ENCODE measurements at places on chromosomes 7 and 10. TPM values are rescaled to one million over a fixed set of nuclear protein-coding genes. Genes with fewer than 3 reads are reported as not detected.
A peak's percentile ranks its signal among the peaks of the same experiment; 100 is the strongest.

DNA sequence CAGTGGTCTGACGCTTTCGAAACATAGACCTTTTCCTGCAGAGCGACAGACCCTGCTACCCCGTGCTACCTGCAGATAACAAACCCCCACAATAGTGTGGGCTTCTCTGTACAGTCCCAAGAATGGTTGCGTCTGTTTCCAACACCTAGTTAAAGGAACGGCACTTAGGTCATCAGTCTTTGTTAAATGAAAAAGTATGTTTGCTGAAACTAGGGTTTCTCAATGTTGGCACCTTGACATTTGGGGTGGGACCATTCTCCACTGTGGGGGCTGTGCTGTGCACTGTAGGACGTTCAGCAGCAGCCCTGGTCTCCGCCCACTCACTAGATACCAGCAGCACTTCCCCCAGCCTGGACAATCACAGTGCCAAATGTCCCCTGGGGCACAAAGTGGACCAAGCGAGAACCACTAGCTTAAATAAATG lies 13.7 kb downstream of the TECTB start:
- DNase-seq = no peak
- H3K27me3 ChIP-seq = no peaks in the 10 kb centered on the region
- H3K27ac ChIP-seq = no peak overlapping the region
- H3K4me1 ChIP-seq = peaks cover 24% of the 10 kb centered on the region

DNA sequence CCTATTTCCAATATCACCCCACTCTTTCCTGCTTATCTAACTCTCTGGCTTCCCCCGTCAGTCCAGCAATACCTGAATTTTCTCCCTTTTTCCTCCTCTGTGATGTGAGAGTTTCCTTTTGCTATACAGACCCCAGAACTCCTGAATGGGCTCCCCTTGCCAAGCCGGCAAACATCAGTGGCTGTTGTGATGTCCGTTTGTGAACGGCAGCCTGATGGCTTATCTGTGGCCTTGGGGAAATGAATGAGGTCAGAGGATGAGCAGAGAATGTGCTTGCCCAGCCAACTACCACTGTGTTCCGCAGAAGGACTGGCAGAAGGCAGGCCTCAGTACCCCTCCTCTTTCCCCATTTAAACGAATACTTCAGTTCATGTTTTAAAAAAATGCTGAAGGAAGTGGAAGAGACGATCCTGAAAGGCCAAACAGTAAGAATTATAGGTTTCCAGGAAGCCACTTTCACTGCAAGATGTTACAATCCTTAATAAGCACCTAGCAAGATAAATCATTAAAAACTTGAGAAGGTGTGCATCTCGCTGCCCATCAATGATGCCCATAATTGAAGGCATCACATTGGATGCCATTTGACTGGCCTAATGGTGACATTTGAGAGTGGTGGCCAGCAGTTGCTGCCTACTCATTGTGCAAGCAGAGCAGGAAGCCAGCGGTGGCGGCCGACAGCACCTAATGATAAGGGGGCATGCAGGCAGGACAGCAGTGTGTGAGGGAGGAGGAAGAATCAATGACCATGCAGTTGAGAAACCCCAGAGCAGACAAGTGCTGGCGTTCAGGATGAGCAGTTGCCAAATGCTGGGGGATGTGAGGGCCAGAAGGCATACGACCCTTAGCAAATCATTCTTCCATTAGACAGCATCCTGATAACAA lies 31.5 kb downstream of the SLC18A2 start:
- H3K27ac ChIP-seq = no peak overlapping the region
- peaks cover 3% of the 10 kb centered on the region for H3K36me3 ChIP-seq
- H3K4me3 ChIP-seq = peak overlapping the region; percentile 7
- no peaks in the 10 kb centered on the region for H3K4me1 ChIP-seq
- H3K27me3 ChIP-seq = no peaks in the 10 kb centered on the region

GRCh38 chr10:13056456-13057077 lies 43.4 kb upstream of the OPTN start:
- H3K27ac ChIP-seq = no peak overlapping the region
- no peaks in the 10 kb centered on the region for H3K27me3 ChIP-seq
- H3K36me3 ChIP-seq = no peaks in the 10 kb centered on the region
- no peak for DNase-seq
- no peaks in the 10 kb centered on the region for H3K4me1 ChIP-seq

DNA sequence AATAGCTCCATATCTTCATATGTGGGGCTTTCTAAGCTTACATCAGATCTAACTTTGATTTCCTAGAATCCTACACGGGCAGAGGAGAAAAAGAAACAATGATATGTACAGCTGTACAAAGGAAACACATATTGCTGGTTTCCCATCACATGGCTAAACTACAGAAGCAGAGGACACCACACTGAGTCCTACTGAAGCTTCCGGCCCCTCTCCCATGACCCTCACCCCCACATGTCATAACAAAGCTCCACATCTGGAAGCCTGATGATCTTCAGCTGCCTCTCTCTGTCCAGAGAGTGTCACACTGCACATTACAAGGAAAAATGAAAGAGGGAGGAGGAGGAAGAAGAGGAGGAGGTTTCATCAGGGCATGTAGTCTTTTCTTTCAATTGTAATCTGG lies 14.0 kb downstream of the SLC16A12 start:
- DNase-seq = no peak
- H3K36me3 ChIP-seq = no peaks in the 10 kb centered on the region
- peaks cover 2% of the 10 kb centered on the region for H3K27me3 ChIP-seq
- H3K4me3 ChIP-seq = no peak overlapping the region
- no peaks in the 10 kb centered on the region for H3K4me1 ChIP-seq

DNA sequence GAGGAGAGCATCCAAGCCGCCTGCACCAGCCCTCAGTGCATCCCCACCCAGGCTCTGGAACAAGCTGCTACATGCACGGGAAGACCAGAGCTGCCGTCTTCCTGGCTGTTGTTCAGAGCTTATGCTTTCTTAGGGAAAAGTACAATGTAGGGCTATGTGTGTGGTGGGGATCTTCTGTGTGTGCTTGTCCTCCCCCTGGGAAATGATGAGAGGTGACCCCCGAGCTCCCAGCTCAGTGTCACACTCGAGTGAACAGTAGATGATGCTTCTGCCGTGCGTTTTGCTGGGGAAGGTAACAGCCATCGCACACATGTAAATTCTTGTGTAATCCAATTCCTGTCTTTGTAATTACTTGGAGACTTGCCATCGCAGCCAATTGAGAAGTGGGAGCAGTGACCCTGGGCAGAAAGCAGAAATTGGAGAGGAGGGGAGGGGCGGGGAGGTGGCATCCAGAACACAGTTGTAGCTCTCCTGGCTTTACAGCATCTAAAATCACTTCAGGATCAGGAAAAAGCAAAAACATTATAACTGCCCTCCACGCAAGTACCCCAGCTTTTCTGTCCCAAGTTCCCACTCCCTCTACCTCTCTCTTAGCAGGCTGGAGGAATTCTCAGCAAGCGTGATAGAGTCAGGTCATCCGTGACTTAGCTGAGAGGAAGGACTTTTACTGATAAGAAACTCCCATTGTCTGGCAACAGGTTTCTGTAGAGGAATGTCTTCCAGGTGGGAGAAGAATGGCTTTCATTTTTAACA lies 149.6 kb downstream of the TCF7L2 start:
- no peak for DNase-seq
- peaks cover 46% of the 10 kb centered on the region for H3K4me1 ChIP-seq
- peak overlapping the region; percentile 40 for H3K27ac ChIP-seq
- no peaks in the 10 kb centered on the region for H3K27me3 ChIP-seq

GRCh38 chr10:72068901-72069446 lies 19.4 kb downstream of the SPOCK2 start:
- no peaks in the 10 kb centered on the region for H3K27me3 ChIP-seq
- H3K4me3 ChIP-seq = peak overlapping the region; percentile 53
- no peaks in the 10 kb centered on the region for H3K36me3 ChIP-seq
- H3K4me1 ChIP-seq = peaks cover 23% of the 10 kb centered on the region
- no peak for DNase-seq

GRCh38 chr7:92279396-92280031 lies 33.7 kb downstream of the ANKIB1 start:
- no peak overlapping the region for H3K27ac ChIP-seq
- no peak for DNase-seq
- H3K4me3 ChIP-seq = no peak overlapping the region
- H3K36me3 ChIP-seq = peaks cover 6% of the 10 kb centered on the region
- no peaks in the 10 kb centered on the region for H3K27me3 ChIP-seq

DNA sequence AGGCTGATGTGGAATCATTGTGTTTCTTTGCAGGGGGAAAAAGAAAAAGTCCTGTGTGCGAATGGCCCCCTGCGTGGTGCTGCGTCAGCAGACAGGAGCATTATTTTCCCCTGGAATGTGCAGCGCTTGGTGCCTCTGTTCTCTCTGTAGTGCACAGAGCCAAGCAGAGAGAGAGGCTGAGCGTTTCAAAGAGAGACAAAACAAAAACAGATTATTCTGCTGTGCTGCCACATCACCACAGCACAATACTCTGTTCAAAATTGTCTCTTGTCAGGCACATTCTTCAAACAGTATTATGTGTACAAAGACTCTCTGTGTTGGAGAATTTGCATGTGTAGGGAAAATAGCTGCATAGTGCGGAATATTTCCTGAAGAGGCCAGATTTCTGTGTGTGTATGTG lies 609.0 kb downstream of the SDK1 start:
- peak; percentile 12 for DNase-seq
- H3K36me3 ChIP-seq = peaks cover 2% of the 10 kb centered on the region
- H3K4me1 ChIP-seq = peaks cover 60% of the 10 kb centered on the region
- peak overlapping the region; percentile 72 for H3K4me3 ChIP-seq
- no peaks in the 10 kb centered on the region for H3K27me3 ChIP-seq
- peak overlapping the region; percentile 96 for H3K27ac ChIP-seq

VWDE gene
- total RNA-seq = not detected

ANKRD22 gene
- not detected for total RNA-seq

PPP2R2D gene
- total RNA-seq = 45.0 TPM
